ENCODE measurements at places on chromosomes 12 and 14.

DNA sequence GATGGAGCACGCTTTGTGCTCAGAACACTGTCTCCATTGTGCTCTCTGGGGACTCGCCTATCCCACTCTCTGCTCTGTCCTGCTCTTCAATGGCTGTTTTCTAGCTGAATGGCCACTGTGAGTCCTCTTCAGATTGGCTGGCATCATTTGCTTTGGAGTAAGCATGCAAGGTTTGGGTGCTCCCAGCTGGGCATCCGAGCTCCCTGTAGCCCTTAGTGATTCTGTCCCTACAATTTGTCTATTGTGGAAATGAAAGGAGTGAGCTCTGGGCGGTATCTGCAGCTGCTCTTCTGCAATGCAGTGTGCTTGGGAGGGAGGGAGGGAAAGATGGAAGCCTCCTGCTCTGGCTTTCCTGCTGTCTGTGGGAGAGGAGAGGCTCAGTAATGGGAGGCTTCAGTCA, 84.8 kb downstream of the SMOC1 start:
- DNase-seq, result no peak

- DNase-seq, result no peak
Measured at GRCh38 chr14:32438517-32438916, 109.4 kb downstream of the AKAP6 start.

- no peak for DNase-seq
Measured at GRCh38 chr12:79658221-79658620, 32.5 kb downstream of the PAWR start.

DNA sequence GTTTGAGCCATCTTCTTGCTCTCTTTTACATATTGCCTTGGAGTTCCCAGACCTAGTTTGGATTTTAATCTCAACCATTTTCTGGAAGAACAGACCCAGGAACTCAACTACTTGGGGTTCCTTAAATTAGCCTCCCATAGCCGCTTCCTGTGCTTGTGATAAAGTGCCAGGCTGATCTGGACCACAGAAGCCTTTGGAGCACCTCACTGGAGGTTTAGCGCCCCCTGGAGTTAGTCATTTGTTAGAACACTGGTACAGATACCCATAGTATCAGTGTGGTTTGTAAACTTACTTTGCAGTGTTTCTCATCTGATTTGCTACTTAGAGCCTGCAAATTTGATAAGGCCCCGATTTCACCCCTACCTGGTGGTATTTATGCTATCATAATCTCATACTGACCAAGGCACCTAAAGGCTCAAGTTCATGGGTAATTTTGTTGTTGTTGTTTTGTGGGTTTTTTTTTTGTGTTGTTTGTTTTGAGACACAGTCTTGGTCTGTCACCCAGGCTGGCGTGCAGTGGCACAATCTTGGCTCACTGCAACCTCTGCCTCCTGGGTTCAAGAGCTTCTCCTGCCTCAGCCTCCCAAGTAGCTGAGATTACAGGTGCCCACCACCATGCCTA, 3.7 kb downstream of the UNC119B start:
- DNase-seq, result peak; percentile 62

GRCh38 chr12:52727037-52727436, 23.7 kb upstream of the KRT77 start:
- no peak for DNase-seq

DNA sequence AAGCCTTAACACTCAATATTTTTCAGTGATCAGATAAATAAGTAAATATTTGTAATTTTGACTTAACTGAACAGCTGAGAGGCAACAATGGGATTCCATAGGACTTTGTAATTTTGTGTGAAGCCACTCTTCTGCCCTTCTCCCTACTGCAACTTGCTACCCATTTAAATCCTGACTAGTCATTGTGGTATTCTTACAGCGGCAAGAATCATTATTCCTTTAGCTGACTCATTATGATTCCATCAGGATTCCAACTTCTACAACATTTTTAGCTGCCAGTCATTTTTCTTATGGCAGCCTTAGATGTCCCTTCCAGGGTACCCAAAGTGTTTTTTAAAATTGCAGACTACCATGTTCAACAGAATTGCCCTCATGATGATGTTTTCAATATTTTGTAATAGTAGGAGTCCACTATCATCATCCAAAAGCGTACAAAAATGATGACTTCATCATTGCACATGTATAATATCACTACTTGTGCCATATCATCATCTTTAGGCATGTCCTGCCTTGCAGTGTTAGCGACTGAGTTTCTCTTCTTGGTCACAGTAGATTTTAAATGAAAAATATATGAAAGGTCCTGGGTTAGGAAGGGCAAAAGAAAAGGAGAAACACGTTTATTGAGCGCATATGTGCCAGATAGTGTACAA, 5.1 kb upstream of the MAGOHB start:
- no peak for DNase-seq

GRCh38 chr14:31326111-31326510, 94.2 kb downstream of the HEATR5A start:
- no peak for DNase-seq

GRCh38 chr12:40208707-40209446, 15.9 kb upstream of the LRRK2 start:
- no peak for DNase-seq

DNA sequence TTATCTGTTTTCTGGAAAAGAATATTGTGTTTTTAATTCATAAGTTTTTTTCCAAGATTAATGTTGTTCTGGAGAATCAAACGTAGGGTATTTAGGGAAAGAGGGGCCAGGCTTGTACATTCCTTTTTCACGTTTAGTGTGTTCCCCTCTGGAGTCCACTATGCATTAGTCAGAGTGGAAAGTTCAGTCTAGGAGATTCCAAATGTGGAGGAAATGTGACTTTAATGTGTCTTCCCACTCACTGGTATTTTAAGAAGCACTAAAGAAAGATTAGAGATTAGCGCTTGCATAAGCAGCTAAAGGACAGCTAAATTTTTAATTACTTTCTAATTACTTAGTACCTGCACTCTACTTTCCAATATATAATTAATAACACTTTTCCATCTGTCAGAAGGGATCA, 4.4 kb upstream of the PDE6H start:
- DNase-seq, result no peak

GRCh38 chr14:89953602-89954001, 928 bp downstream of the EFCAB11 start:
- no peak for DNase-seq

DNA sequence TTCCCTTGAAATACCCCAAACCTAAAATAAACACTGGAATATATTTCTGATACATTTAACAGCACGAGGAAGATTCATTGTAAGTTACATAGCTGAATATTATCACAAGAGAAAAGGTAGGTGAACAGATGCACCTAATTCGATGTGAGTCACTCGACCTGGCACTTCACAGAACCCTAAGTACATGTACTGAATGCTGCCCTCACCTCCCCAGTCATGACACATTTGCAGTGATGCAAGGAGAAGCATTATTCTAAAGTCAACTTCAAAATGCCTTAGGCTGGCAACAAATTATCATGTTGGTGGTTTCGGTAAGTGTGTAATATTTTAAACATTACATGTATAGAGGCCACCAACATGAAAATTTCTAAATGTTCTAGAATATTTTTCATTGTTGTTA, 35.2 kb upstream of the TMTC2 start:
- DNase-seq, result no peak

DNA sequence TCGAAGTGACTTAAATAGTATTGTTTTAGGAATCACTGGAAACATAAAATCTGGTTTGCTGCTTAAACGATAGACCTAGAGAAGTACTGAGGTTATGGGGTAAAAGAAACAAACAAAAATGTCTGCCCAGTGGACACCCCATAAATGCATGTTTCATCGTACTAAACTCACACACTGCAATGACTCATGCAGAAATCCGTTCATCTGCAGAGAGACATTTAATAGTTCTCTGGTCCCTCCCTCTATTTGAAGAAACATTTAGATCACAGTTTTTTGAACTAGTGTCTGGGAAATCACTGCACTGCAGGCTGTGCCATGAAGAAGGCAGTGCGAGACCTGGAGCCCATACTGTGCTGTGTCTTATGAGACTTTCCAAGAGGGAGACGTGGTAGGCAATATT, 25.5 kb downstream of the SLC17A8 start:
- DNase-seq, result no peak

DNA sequence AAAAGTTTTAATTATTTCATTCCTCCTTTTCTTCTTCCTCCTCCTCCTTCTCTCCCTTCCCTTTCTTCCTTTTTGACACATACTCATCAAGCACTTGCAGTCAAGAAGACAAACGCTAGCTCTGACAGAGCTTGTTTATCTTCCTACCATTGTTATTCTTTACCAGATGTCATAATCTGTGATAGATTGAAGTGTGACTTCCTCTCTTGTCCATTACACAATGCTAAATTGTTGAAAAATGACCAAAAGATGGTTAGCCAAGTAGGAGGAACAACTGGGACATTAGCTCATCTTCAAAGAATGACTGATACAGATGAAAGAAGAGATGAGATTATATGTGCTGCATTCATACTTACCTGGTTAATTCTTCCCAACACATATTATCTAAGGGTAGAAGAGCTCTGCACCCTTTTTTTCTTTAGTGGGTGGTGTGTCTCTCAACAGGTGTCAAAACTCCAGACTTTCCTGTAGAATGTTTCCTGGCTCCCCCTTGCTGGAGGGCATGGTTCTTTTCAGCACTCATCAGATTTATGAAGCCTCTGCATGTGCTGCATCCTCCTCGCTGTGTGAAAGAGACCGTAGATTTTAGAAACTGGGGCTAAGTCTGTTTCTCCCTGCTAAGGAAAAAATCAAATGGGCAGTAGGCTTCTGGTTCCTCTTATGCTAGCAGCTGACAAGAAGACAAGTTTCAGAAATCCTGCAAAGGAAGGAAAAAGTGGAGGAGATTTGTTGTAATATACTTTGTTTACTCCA, 147.1 kb downstream of the TMX1 start:
- DNase-seq, result no peak

GRCh38 chr14:91390165-91390778, 27.3 kb downstream of the CCDC88C start:
- DNase-seq, result no peak

DNA sequence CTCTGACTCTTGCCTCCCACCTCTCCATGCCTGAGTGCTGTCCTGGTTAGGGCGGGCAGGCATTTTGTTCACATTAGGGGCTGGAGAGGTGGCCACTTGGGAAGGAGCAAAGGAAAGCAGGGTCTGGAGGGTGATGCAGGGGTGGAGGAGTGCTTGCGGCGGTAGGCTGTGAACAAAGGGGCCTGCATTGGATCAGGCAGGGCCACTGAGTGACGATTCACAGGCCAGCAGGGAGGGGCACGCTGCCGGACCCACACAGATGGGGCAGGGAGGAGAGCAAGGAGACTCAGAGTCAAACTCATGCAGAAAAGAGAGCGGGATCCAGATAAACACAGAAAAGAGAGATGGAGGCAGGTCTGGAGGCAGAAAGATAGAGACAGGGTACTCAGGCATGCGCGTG, 58.4 kb upstream of the TBX3 start:
- DNase-seq, result no peak

DNA sequence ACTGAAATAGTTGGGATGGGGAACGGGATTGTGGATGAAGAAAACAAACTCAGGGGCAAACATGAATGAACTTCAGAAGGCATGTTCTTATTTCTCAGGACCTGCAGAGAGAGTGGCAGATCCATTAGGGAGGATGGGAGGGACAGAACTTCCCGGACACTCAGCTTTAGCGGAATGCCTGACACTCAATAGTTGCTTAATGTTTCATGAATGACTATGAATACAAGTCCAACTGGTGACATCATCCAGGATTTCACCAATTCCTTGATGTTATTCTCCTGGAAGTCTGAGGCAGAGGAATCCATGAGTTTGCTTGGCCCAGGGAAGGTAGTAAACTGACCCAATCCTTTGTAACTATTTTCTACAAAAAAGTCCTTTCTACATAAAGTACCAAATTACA, 37.8 kb upstream of the LRRC10 start:
- no peak for DNase-seq

GRCh38 chr12:109968801-109969200, 27.4 kb downstream of the GIT2 start:
- DNase-seq, result no peak

DNA sequence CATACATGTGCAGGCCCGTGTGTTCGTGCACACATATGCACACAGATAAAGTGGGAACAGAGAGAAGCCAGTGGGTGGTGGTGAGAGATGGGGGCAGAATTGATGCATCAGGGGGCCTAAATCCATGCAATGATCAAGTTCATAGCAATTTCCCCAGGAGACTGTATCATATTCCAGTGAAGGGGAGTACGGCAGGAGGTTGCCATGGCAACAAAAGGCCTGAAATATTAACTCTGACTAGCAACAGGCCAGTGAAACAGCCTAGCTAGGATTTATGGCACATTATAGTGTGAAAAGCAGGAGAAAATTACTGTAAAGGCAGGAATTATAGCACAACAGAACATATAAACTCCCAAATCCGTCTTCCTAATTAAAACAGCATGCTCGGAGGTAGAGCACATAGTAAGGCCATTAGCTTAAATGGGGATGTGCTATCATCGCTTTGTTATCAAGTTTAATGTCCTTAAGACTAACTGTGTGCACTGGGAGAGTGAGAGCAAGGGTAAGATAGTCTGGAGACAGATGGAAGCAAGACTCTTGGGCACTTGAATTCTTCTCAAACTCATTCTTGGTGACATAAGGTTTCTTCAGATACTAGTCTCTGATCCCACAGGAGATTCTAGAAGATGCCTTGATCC, 806.3 kb downstream of the DIO2 start:
- DNase-seq, result no peak

DNA sequence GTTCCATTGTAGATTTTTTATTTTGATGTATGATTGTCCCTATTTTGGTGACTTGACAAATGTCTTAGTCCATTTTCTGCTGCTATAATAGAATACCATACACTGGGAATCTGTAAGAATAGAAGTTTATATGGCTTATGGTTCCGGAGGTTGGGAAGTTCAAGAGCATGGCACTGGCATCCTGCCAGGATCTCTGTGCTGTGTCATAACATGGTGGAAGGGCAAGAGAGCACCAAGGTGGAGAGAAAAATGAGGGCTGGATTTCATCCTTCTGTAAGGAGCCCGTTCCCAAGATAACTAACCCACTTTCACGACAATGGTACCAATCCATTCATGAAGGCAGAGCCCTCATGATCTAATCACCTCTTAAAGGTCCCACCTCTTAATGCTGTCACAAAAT, 176.7 kb downstream of the TMEM132D start:
- no peak for DNase-seq

GRCh38 chr12:96247563-96247962, 53.4 kb downstream of the ELK3 start:
- no peak for DNase-seq

- no peak for DNase-seq
Measured at GRCh38 chr14:99664937-99665273, 19.2 kb upstream of the CYP46A1 start.

DNA sequence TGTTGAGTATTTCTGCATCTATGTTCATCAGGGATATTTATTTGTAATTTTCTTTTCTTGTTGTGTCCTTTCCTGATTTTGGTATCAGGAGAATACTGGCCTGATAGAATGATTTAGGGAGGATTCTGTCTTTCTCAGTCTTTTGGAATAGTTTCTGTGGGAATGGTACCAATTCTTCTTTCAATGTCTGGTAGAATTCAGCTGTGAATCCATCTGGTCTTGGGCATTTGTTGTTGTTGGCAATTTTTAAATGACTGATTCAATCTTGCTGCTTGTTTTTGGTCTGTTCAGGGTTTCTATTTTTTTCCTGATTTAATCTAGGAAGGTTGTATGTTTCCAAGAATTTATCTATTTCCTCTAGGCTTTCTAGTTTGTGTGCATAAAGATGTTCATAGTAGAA, 170.9 kb upstream of the PDE3A start:
- DNase-seq, result no peak

GRCh38 chr12:48767047-48767446, 21.8 kb downstream of the ADCY6 start:
- DNase-seq, result no peak
